Neural crest cell (in vitro differentiated cells): ENCODE measurements at places on chromosomes 2 and 18.

- no peak for DNase-seq
Measured at GRCh38 chr18:10856132-10856531, 293.2 kb downstream of the PIEZO2 start.

DNA sequence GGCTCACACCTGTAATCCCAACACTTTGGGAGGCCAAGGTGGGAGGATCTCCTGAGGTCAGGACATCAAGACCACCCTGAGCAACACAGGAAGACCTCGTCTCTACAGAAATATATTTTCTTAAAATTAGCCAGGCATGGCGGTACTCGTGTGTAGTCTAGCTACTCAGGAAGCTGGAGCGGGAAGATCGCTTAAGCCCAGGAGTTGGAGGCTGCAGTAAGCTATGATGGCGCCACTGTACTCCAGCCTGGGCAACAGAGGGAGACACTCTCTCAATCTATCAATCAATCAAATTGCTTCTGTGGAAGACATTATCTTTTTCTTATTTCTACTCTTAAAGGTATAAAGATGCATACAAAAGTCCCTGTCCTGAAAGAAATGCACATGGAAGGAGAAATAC is 11.3 kb downstream of the FEZ2 start:
- DNase-seq, result no peak

GRCh38 chr2:173571021-173571821 is 216.5 kb downstream of the CDCA7 start:
- DNase-seq, result no peak

DNA sequence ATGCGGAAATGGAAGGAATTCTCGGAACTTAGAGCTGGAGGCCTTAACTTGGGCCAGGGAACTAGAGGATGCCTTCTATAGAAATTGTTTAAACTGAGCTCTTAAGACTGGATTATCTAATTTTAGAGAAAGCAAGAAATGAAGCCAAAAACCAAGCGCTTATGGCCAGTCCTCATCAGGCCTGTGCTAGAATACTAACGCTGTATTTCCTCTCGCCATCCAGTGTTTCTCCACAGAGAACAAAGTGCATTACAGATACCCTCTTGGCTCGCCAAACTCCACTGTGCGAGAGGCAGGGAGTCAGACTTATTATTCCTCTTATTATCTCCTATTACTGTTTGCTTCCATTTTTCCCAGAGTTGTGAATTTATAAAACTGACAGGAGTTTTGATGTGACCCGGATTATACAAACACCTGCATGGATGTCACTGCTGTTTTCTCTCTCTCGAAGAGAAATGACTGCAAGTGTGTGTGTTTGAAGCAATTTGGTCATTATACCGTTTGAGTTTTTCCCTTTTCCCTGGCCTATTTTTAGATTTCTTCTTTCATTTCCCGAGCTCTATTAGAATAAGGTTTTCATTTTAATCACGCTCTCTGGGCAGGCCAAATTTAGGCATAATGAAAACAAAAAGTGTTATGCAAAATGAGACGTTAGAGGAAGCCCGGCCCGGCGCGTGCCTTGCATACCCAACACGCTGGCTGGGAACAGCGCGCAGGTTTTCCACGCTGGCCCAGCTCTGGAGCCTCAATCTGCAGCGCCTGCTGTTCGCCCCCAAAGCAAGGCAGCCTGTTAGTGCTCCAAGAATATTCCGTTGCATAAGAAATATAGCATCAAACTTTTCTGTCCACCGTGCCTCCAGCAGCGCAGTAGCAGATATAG is 103.3 kb downstream of the ALK start:
- DNase-seq, result no peak

- no peak for DNase-seq
Measured at GRCh38 chr2:197516393-197516761, 511 bp downstream of the MOB4 start.

DNA sequence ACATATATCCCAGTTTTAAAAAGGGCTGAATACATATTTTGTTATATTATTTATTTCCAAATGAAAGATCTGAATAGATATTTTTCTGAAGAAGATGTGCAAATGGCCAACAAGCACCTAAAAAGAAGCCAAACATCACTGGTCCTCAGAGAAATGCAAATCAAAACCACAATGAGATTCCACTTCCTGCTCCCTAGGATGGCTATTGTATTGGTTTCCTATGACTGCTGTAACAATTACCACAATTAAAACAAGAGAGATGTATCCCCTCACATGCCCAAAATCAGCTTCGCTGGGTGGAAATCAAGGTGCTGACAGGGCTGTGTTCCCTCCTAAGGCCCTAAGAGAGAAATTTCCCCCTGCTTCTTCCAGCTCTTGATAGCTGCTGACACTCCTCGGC is 23.2 kb downstream of the ABCB11 start:
- no peak for DNase-seq
